Motor neuron (in vitro differentiated cells): ENCODE measurements at places on chromosomes 1 and 21. TPM values are rescaled to one million over a fixed set of nuclear protein-coding genes. Genes with fewer than 3 reads are reported as not detected.

EXO5 gene
- 9.4 and 10.4 TPM in 2 replicates for total RNA-seq

DNA sequence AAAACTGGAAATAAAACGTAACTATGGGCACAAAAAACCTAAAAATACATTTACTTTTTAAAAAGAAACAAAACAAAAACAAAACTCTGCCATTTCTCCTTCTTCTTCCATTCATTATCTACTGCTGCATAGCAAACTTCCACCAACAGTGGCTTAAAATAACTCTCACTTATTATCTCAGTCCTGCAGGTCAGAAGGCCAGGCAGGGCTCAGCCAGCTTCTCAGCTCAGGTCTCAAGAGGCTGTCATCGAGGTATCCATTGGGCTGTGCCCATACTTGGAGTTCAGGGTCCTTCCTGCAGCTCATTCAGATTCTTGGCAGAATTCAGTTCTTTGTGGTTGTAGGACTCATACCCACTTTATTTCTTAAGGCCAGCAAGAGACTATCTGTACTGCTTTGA is 352.7 kb upstream of the PLD5 start:
- ATAC-seq, result no peak

- no peak for ATAC-seq
Observed at GRCh38 chr1:216521477-216521876, 98.2 kb upstream of the USH2A start.

- peak; percentile 24 for ATAC-seq
Observed at GRCh38 chr1:155940482-155940992, 901 bp upstream of the RXFP4 start.

DNA sequence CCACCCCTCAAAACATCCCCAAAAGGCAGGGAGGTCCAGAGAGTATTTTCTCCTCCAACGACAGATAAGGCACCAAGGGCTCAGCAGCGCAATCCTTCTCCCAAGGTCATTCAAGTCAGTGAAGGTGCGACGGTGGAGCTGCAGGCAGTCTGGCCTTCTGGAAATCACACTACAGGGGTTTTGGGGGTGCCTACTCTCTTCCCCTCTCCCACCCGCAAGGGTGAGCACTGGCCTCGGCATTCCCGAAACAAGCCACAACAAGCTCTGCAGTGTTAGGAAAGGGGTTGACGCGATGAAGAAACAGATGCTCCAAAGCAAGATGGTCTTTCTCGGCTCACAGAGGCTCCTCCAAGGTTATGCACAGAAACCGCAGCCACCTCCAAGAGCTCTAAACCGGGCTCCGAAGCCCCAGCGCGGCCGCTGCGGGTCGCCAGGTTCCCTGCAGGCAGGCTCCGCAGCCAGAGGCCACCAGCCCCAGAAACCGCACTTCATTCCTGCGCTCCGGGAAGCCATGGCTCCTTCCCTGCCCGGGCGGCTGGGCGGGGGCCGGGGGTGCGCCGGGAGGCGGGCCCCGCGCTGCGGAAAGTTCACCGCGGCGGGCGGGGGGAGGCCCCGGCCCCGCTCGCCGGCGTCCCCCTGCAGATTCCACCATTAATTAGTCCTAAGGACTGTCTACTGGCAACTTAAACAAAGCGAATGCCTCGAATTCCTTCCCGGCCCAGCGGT is 1.1 kb downstream of the LUZP1 start:
- peak; percentile 67 for ATAC-seq
